Activated T-cell treated with anti-CD3 and anti-CD28 coated beads, Interleukin-2, amount 50 U/mL, for 72 hours (primary cell): ENCODE measurements at places on chromosomes 3 and 15. TPM values are rescaled to one million over a fixed set of nuclear protein-coding genes. Genes with fewer than 3 reads are reported as not detected.
A peak's percentile ranks its signal among the peaks of the same experiment; 100 is the strongest.

Gene C3orf85
- not detected for total RNA-seq

Gene AHSG
- total RNA-seq = not detected

DNA sequence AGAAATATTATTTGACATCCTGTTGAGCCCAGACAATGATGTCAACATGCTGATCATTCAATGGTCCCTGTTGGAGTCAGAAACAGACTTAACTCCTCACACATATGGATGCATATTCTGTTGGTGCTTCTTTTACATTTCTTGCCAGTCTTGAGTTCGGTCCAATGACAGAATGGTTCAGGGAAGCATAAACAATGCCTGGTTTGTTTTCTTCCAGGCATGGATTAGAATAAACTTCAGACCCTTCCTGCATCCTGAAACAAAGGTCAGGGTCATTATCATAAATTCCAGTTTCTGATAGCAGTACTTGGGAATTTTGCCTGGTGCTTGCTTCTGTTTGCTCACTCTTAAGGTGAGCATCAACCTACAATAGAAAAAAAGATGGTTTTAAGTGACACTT lies 33.3 kb downstream of the BTLA start:
- no peak for DNase-seq

- peak; percentile 9 for DNase-seq
Observed at GRCh38 chr15:91348752-91349500, 248.9 kb downstream of the SV2B start.

- DNase-seq = no peak
Observed at GRCh38 chr3:59285560-59285959, 235.7 kb upstream of the CFAP20DC start.

GRCh38 chr3:24756101-24756888 lies 261.6 kb upstream of the THRB start:
- DNase-seq = no peak

DNA sequence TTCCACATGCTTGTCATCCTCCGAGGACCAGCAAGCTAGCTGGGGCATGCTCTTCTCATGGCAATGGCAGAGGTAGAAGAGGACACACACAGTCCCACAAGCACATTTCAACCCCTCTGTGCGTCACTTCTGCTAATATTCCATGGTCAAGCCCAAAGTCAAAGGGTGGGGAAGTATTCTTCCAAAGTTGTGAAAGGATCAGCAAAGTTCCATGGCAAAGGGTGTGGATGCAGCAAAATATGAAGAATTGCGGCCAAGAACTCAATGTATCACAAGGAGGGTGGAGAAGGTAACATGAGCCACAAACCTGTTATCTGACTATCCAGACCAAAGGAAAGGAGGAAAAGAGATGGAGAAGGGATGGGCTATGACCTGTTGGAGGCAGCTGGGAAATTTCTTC lies 71.2 kb upstream of the SNRK start:
- DNase-seq = no peak
